ENCODE measurements at places on chromosomes 3 and 15.
A peak's percentile ranks its signal among the peaks of the same experiment; 100 is the strongest.

GRCh38 chr15:98648654-98649471 lies 524 bp downstream of the IGF1R start:
- DNase-seq: peak; percentile 61

DNA sequence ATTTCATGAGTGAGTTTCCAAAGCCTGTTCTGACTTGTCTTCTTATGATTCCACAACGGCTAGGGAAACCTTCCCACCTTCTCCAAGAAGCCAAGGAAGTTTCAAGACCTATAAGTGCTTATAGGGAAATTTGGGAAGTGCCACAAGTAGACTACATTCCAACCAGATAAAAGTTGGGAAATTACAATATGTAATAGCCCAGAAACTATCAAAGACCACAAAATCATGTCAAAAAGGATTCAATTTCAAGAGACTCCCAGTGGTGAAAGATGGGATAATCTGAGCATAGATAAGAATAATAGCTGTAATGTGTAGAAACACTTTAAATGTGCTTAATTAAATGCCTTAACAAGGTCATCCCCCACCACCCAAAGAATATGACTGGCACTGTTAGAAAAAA lies 169.2 kb upstream of the SLC2A2 start:
- DNase-seq: no peak

GRCh38 chr15:51396921-51397320 lies 55.5 kb downstream of the GLDN start:
- no peak for DNase-seq

GRCh38 chr3:67357610-67358458 lies 296.6 kb downstream of the SUCLG2 start:
- peak; percentile 35 for DNase-seq

DNA sequence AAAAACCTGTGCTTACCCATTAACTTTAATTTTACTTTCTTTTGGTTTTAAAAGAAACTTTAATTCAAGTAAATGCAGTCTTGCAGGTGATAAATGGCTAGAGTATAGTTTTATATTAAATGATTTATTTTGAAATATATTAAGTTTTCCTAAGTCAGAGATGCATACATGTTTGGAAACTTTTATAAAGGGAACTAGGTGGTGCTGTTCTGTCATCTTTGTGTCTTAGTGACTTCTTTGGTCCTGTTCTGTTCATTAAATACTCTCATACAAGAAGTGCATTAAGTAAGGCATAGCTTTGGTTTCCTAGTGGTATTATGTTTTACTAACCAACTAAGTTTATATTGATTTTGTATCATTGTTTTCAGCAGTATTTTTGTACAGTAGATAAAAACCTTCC lies 15.6 kb downstream of the CADM2 start:
- no peak for DNase-seq

DNA sequence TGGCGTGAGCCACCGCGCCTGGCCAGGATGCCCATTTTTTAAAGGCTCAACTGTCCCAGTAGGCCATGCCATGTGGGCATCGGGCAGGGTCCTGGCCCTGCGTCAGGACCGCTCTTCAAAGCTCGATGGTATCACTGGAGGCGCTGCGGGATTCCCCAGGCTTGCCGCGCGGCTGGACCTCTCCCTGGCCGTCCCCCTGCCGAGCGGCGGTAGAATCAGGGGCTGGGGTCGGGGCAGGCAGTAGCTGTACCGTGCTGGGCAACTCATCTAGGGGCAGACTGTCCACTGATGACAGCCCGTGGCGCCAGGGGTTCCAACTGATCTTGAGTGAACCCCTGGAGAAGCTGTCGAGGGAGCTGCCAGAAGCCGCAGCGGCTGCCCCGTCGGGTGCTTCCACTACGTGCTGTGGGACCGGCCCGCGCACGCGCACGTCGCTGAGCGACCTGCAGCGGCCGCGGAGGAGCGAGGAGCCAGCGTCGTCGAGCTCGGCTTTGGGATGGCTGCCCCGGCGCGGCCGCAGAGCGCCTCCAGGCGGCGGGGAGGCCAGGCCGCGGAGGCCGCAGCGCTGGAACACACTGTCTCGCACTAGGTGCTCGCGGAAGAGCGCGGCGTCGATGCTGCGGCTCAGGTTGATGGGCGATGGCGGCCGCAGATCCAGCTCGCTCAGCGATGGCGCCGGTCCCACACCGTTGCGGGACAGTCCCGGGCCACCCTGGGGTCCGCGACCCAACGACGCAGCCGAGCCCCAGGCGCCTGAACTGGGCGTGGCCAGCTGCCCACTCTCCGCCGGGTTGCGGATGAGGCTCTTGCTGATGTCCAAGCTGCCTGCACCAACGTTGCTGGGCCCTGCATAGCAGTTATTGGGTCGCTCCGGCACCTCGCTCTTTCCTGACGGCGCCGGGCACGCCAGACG lies 5.8 kb downstream of the PRRT3 start:
- DNase-seq: peak; percentile 87

DNA sequence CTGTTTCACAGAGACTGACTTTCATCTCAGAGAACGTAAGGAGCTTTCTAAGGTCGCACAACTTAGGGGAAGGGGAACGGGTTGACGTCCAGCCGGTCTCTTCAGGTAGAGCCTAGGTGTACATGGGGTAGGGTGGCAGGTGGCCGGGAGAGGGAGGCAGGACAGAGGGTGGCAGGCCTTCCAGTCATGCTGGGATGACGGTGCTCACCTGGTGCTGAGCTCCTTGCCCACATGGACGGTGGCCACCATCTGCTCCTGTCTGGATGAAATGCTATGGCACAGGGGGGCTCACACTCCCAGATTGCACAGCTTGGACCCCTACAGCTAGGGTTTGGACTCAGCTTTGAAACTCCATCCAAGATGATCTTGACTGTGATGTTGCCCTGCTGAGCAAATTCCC lies 144.5 kb downstream of the ATP10A start:
- DNase-seq: no peak

- peak; percentile 61 for DNase-seq
These were observed 289.3 kb upstream of the RORA start for GRCh38 chr15:61518191-61518950.

GRCh38 chr15:85534031-85534430 lies 153.6 kb downstream of the AKAP13 start:
- DNase-seq: no peak

- no peak for DNase-seq
These were observed 5.8 kb downstream of the FMN1 start for GRCh38 chr15:33188641-33189257.

DNA sequence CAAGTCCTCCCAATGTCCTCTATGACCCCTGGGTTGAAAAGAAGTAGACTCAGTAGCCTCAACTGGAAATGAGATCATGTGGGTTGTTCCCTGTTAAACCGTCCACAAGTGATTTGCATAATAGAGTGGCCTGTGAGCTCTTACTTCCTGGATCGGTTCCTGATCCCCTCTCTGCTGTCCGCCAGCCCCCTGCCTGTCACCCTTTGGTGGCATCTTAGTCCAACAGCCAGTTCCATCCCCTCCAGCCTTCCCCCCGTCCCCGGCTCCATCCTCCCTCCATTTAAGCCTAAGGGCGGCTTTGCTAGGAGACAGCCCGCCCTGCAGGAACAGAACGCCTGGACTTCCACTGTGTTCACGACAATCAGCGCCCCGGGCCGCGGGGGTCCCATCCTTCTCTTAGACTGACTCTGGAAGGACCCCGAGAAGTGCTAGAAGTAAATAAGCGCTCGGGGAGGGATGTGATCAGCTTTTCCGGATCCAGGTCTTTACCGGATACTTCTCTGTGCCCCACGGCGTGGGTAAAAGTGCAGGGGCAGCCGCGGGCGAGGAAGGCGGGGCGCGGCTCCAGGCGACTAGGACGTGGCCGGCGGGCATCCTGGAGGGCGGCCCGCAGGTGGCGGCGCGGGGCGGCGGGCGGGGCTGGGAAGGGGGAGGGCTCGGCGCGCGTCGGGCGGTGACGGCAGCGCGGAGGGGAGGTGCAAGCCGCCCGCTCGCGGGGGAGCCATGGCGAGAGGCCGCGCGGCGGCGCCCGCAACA lies 51.2 kb upstream of the ULK4 start:
- peak; percentile 59 for DNase-seq

DNA sequence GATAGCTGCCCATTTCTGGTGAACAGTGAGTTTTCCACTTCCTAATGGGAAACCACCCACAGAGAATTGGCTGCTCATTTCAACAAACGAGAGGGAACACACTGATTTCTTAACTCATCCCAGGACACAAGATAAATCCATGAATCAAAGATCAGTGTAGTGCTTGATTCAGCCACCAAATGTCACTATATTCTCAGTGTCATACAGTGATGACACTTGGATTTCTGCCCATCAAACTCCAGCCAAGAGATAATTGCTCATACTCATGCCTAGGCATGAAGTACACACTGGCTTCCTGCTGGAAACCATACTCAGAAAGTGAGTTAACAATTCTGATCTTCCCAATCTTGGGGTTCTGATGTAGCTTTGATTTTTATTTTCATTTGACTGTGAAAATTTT lies 35.4 kb upstream of the GRM7 start:
- DNase-seq: no peak

GRCh38 chr15:78007211-78007931 lies 70.1 kb downstream of the TBC1D2B start:
- no peak for DNase-seq

- no peak for DNase-seq
These were observed 557.6 kb downstream of the IGSF11 start for GRCh38 chr3:118476885-118477618.

DNA sequence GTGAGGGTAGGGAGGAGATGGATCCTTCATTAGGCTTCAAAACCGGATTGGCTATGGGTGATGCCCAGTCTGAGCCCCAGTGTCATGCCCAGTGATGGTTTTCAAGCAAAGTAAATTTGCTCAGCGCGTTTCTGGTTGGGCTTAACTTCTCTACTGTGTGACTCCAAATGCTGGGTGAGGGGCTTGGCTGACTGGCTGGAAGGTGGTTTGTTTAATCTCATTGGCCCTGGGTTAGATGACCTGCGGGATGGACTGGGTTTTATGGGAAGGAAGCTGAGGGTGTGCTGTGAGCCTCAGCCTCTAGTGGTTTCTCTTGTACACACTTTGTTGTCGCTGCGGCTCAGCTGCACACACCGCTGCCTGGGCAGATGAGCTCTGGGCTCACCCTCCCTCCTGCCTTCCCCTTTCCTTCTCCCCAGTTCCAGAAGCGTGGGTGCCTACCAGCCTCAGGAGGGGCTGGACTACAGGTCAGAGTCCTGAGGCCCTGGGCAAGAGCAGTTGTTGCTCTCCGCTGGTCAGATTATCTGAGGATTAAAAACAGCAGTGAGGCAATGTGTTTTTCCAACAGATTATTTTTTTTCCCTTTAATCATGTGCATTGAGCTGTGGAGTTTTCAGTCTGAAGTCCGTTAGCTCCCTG lies 18.6 kb downstream of the PDIA5 start:
- no peak for DNase-seq

GRCh38 chr15:51585986-51586385 lies 36.6 kb downstream of the DMXL2 start:
- DNase-seq: no peak

DNA sequence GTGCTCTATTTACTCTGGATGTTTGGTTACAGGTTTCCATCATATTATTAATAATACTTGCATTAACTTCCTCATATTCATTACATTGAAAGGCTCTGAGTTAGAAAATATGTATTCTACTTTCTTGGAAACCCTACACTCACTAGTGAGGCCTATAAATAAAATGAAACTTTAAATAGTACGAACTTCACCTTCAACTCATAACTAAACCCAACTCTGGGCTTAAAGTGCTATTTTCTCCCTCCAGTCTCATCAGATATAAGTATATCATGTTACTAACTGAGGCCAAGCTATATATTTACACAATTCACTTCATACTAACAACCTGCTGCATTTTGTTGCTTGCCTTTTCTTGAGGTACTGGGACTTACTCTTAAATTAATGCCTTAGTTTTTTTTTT lies 306.7 kb downstream of the TIGIT start:
- DNase-seq: no peak

DNA sequence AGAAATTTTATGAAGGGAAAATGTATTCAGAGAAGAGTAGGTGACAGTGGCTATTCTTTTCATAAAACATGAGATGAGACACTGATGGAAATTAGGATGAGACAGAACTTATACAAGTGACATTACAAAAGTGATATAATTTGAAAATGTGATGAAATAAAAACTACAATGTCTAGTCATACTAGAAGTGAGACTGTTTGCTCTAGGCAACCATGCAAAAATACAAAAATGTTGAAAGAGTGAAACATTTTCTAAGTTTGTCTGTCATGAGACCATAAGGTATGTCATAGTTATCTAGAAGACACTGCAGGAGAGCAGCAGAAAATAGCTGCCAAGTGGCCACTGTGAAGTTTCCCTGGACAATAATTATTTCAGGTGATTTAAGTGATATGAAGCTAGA lies 459.5 kb downstream of the DIPK2A start:
- no peak for DNase-seq

DNA sequence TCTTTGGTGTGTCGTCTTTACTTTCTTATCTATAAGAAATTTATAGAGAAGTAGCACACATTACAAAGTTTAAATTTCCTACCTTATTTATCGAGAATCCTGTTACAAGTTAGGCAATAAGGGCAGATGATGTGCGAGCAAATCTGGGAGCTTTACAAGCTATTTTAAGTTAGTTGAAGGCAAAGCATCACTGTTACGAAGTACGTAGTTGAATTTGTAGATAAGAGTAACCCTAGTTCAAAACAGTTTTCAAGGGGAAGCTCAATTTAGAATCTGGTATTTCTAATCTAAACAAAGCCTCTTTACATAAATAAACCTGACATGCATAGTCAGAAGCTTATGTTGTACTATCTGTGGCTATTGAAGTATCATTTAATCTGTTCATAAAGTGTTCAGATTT lies 8.4 kb downstream of the KBTBD8 start:
- DNase-seq: no peak

DNA sequence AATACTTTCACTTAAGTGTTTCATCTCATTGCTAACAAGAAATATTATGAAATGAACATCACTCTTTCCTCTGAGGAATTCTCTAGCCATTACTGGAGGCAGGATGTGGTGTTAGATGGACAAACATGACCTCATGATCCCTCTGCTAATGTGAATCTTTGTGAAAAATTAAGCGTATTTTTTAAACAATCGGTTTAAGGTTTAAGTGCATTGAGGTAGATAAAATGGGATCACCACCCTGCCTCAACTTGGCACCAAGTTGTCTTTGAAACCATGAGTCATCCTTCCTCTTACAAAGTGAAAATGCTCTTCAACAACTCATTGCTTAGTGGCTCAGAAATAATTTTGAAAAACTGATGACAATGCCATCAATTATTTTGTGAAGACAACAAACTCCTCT lies 76.0 kb upstream of the DCBLD2 start:
- DNase-seq: peak; percentile 80

GRCh38 chr3:82265747-82266146 lies 504.3 kb upstream of the GBE1 start:
- DNase-seq: no peak

GRCh38 chr3:61684386-61684785 lies 123.0 kb downstream of the PTPRG start:
- DNase-seq: no peak
